Left lung (tissue), 14 donors: ENCODE measurements at places on chromosomes 12 and 14. TPM values are rescaled to one million over a fixed set of nuclear protein-coding genes. Genes with fewer than 3 reads are reported as not detected.

The KCNK13 gene
- total RNA-seq = 2.8 TPM

The MYF5 gene
- total RNA-seq = not detected

The DHRS2 gene
- total RNA-seq = 0.55 TPM

The KRT2 gene
- total RNA-seq = not detected

The MTA1 gene
- total RNA-seq = 81.8 TPM

The ESYT1 gene
- total RNA-seq = 102 TPM

The GPR33 gene
- total RNA-seq = not detected

The CCND2 gene
- 203 TPM for total RNA-seq

The ZDHHC17 gene
- total RNA-seq = 32.1 TPM

The TAS2R42 gene
- not detected for total RNA-seq

The TCP11L2 gene
- total RNA-seq = 27.7 TPM

GRCh38 chr12:27822076-27822712, 42.2 kb upstream of the MANSC4 start:
- H3K27ac ChIP-seq = no peak overlapping the region
- peaks cover 12% of the 10 kb centered on the region for H3K4me1 ChIP-seq
- H3K27me3 ChIP-seq = no peaks in the 10 kb centered on the region
- no peak overlapping the region for H3K4me3 ChIP-seq
- no peak for DNase-seq

DNA sequence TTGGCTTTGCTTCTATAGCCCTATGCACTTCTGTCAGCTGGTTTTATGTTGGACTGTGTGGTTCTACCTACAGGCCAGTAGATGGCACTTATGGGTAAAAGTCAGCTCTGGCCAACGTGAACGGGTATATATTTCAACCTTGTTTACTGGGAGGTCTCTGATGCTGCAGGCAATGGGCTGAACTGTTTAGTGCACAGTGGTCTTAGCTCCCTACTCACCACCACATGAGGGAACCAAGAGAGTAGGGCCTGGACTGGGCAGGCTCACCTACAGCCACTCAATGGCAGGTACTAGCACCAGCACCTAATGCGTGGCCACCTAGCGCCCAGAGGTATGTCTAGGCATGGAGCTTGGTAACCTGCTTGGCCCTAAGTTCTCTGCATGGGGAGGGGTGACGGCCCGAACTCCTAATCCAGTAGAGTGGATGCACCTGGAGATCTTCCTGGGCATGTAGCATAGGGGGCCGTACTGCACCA, 481.8 kb downstream of the TMEM117 start:
- no peaks in the 10 kb centered on the region for H3K4me1 ChIP-seq
- H3K36me3 ChIP-seq = no peaks in the 10 kb centered on the region
- no peak overlapping the region for H3K27ac ChIP-seq
- no peak overlapping the region for H3K4me3 ChIP-seq
- H3K27me3 ChIP-seq = no peaks in the 10 kb centered on the region

- no peak for DNase-seq
- no peaks in the 10 kb centered on the region for H3K4me1 ChIP-seq
- peak overlapping the region; percentile 86 for H3K4me3 ChIP-seq
- H3K27me3 ChIP-seq = no peaks in the 10 kb centered on the region
- peak overlapping the region; percentile 99 for H3K27ac ChIP-seq
These were observed 1.5 kb downstream of the HIF1A start for GRCh38 chr14:61696753-61697318.

DNA sequence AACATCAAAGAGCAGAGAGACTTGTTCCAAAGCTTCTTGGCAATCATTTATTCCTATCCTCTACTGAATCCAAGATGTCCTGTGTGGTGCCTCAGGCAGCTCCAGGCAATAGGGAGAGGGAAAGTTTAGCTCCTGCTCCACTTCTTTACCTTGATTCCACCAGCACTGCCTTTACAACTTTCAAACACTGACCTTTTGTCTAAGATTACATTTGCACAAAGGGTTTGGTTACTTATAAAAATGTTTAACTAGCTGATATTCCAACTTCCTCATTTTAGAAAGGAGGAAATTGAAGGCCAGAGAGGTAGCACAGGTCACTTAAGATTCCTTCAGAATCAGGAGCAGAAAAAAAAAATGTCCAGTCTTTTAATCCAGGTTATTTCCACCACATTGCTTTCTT, 192.7 kb downstream of the BTG1 start:
- H3K4me1 ChIP-seq = no peaks in the 10 kb centered on the region
- H3K27me3 ChIP-seq = no peaks in the 10 kb centered on the region
- no peaks in the 10 kb centered on the region for H3K36me3 ChIP-seq
- peak; percentile 3 for DNase-seq

DNA sequence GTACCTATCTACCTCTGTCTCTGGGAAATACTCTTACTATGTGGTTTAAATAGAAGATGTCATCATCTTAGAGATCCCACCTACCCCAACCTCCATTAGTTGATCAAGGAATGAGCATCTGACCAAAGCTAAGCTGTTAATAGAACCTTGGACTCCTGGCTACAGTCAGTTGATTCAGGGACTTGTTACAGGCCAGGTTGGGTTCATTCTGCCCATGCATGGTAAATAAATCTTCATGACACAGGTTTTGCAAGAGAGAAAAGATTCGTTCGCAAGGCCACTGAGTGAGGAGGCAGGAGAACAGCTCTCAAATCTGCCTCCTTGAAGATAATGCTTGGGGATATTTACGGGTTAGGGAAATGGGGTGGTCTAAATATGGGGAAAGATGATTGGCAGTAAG, 19.5 kb downstream of the SDR9C7 start:
- H3K27ac ChIP-seq = no peak overlapping the region
- no peak overlapping the region for H3K4me3 ChIP-seq
- H3K4me1 ChIP-seq = no peaks in the 10 kb centered on the region
- H3K36me3 ChIP-seq = no peaks in the 10 kb centered on the region
- no peak for DNase-seq

DNA sequence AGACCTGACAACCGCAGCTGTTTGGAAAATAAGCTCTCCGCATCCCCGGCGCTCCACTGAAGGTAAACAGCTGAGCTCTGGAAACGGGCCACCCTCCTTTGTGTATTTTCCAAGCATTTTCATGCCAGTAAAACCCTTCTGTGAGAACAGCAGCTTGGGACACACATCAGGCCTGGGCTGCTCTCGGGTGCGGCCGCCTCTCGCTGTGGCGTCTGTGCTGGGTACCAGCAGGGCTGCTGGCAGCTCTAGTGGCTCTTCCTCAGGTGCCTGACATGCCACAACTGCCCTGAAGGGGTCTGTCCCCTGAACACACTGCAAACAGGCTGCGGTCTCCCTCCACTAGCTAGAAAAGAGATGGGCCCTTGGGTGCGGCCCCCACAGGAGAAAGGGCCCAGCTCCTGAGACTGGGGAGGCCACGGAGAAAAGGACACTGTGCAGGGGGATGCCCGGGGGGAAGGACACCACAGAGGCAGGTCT, 96.3 kb downstream of the ITPK1 start:
- H3K4me3 ChIP-seq = no peak overlapping the region
- no peaks in the 10 kb centered on the region for H3K36me3 ChIP-seq
- DNase-seq = no peak

- H3K4me1 ChIP-seq = peaks cover 19% of the 10 kb centered on the region
- no peaks in the 10 kb centered on the region for H3K27me3 ChIP-seq
- no peak overlapping the region for H3K4me3 ChIP-seq
These were observed 10.1 kb upstream of the SAV1 start for GRCh38 chr14:50678163-50678562.

- H3K36me3 ChIP-seq = no peaks in the 10 kb centered on the region
- H3K27ac ChIP-seq = no peak overlapping the region
- H3K4me1 ChIP-seq = peaks cover 3% of the 10 kb centered on the region
- H3K4me3 ChIP-seq = no peak overlapping the region
These were observed 8.7 kb downstream of the MTERF2 start for GRCh38 chr12:106978035-106978800.

DNA sequence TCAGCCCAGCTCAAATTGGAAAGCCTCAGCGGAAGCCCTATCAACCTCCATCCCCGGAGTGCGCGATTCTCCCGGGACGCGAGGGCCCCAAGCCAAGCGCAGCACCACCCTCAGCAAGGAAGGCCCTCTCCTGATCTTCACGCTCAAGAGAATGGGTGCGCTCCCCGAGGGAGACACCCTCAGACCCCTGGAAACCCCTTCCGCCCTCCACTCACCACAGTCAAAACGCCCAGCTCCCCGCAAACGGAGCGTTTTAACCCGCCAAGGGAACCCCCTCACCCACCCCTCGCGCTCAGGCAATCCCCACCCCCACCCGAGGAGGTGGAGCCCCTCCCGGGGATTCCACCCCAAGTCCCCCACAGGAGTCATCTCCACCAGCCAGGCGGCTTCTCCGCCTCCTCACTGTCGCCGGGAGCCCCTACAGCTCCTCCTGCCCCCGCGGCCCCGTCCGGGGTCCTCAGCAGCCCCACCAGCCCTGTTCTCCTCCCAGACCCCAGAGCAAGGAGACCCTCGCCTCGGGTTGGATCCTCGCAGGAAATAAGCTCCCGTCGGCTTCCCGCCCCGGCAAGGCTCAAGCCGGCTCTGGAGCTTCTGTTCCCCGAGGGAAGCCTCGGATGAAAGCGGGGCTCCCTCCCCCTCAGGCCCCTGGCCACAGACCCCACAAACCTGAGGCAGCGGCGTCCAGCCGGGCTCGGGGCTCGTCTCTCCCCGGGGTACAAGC, 507 bp downstream of the BAZ2A start:
- no peaks in the 10 kb centered on the region for H3K36me3 ChIP-seq
- H3K27me3 ChIP-seq = no peaks in the 10 kb centered on the region
- H3K27ac ChIP-seq = peak overlapping the region; percentile 88
- no peak for DNase-seq

DNA sequence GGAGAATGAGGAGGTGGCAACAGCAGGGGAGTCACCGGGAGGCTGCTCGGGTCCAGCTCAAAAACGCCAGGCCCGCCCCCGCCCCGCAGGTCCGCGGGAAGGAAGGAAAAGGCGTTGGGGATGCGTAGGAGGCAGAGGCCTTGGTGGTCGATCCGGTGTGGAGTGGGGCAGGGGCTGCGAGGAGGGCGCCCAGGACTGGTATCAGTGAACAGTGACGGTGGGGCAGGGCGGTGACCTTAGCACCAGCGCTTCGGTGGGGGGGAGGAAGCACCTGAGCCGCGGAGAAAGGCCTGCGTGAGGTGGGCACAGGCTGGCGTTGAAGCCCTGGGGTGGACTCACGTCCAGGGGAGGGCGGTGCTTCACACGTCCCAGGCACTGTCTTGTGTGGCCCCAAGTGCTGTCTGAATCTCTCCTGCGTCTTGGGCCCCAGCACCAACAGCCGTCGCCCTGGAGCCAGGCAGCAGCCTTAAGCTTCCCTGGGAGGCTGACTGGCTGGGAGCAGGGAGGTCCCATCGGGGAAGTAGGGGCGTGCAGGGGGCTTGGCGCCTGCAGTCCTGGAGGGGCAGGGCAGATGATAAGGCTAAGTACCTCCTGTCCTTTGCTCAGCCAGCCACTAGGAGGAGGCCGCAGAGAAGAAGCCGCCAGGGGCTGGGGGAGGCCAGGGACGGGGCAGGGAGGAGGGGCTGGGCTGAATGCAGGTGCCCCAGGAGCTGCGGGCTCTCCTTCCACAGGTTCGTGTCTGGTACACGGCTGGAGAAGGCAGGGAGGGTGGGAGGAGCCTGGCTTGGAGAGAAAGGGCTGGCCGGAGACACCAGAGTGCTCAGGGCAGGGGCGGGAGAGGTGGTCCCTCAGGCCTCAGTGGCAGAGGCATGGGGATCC, 26.5 kb downstream of the ZBTB42 start:
- H3K27me3 ChIP-seq = peaks cover 35% of the 10 kb centered on the region
- DNase-seq = no peak
- H3K4me1 ChIP-seq = peaks cover 25% of the 10 kb centered on the region
- no peak overlapping the region for H3K27ac ChIP-seq

DNA sequence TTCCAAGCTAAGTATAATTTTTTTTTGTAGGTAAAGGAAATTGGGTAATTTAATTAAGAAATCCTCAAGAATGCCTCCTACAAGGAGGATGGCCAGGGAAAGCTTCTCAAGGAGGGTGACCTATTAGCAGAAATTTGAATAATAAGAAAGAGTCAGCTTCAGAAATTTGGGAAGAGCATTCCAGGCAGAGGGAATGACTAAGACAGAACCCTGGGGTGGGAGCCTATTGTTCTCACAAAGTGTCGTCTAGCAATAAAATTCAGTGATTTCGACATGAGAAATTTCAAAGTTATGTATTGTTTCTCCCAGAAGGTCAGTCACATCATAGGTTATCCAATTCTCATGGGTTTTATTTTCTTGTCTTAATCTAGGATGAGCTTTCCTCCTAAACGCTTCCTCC, 1168.4 kb downstream of the AACS start:
- no peak overlapping the region for H3K27ac ChIP-seq
- H3K36me3 ChIP-seq = no peaks in the 10 kb centered on the region
- no peak for DNase-seq
- H3K4me3 ChIP-seq = no peak overlapping the region
- no peaks in the 10 kb centered on the region for H3K4me1 ChIP-seq
- no peaks in the 10 kb centered on the region for H3K27me3 ChIP-seq

- no peak overlapping the region for H3K4me3 ChIP-seq
- peak overlapping the region; percentile 13 for H3K27ac ChIP-seq
- H3K27me3 ChIP-seq = no peaks in the 10 kb centered on the region
These were observed 109.7 kb downstream of the CRADD start for GRCh38 chr12:93786656-93787397.

GRCh38 chr14:91396959-91397815, 20.4 kb downstream of the CCDC88C start:
- no peaks in the 10 kb centered on the region for H3K27me3 ChIP-seq
- H3K4me1 ChIP-seq = peaks cover 88% of the 10 kb centered on the region
- peak overlapping the region; percentile 84 for H3K27ac ChIP-seq
- H3K36me3 ChIP-seq = no peaks in the 10 kb centered on the region

- H3K4me3 ChIP-seq = no peak overlapping the region
- no peaks in the 10 kb centered on the region for H3K4me1 ChIP-seq
- no peak overlapping the region for H3K27ac ChIP-seq
- DNase-seq = no peak
- H3K36me3 ChIP-seq = no peaks in the 10 kb centered on the region
These were observed 28.1 kb downstream of the TCHP start for GRCh38 chr12:109928058-109928656.

DNA sequence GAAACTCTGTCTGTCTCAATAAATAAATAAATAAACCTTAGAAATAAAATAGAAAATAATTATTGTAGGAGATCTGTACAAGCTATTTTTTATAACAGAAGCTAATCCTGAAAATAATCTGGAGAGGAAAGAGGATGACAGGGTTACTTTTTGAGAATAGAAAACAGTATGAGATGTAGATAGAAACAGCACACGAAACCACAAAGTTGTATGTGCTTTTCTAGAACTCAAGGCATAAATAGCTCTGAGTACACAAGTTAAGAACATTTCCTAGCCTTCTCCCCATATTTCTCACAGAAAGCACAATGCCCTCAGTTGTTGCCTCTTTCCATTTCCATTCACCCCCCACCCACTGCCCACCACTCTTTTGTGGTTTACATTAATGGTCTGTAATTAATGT, 35.7 kb downstream of the SLC38A4 start:
- H3K36me3 ChIP-seq = no peaks in the 10 kb centered on the region
- H3K4me3 ChIP-seq = no peak overlapping the region
- H3K27ac ChIP-seq = no peak overlapping the region
- H3K4me1 ChIP-seq = no peaks in the 10 kb centered on the region
